H4 (cell line): ENCODE measurements at places on chromosomes 12 and 14. TPM values are rescaled to one million over a fixed set of nuclear protein-coding genes. Genes with fewer than 3 reads are reported as not detected.

Gene SUOX
- total RNA-seq, result 16.7 and 25.9 TPM in 2 replicates

Gene C3AR1
- 0.95 and 1.8 TPM in 2 replicates for total RNA-seq

Gene PTPRO
- 1.2 and 1.7 TPM in 2 replicates for total RNA-seq

Gene LMO3
- total RNA-seq, result 0.27 and 2.9 TPM in 2 replicates

Gene C2CD5
- total RNA-seq, result 4.7 and 5.4 TPM in 2 replicates

Gene SMOC1
- total RNA-seq, result 0.12 TPM in 1 of 2 replicates, not detected in the other

Gene FIGNL2
- total RNA-seq, result not detected in 2 replicates

Gene FOXN4
- total RNA-seq, result not detected in 2 replicates

Gene OAS2
- total RNA-seq, result 40.3 and 49.7 TPM in 2 replicates

Gene ABCC9
- total RNA-seq, result 0.06 TPM in 1 of 2 replicates, not detected in the other

Gene LRP6
- 14.0 and 19.0 TPM in 2 replicates for total RNA-seq

Gene KRT73
- not detected in 2 replicates for total RNA-seq

Gene SLC17A8
- total RNA-seq, result not detected in 2 replicates

Gene ATG101
- 57.5 and 63.0 TPM in 2 replicates for total RNA-seq

Gene KRT80
- 4.7 and 6.9 TPM in 2 replicates for total RNA-seq
